ENCODE measurements at places on chromosomes 4 and X.

- DNase-seq: peak; percentile 15
Observed at GRCh38 chrX:154727418-154727817, 23.5 kb downstream of the GAB3 start.

- no peak for DNase-seq
Observed at GRCh38 chr4:72300126-72300525, 268.3 kb downstream of the NPFFR2 start.

DNA sequence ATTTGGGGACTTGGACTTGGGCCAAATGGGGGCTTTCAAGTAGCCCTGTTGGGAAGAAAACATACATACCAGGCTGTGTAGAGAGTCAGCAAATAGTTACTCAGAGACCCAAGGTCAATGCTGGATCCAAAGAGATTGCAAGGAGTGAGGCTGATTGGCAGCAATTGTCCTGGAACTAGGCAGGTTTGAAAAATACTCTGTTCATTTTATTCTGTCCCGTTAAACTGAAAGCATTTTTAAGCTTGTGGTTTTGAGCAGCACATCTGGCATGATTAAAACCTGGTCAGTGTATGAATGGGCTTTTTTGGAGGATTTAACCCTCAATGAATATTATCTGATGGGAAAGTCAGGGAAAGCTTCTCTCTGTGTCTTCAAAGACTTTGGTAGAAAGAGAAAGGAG lies 294.3 kb upstream of the BOD1L1 start:
- peak; percentile 49 for DNase-seq

- DNase-seq: no peak
Observed at GRCh38 chr4:146844761-146845160, 100.9 kb downstream of the TTC29 start.

DNA sequence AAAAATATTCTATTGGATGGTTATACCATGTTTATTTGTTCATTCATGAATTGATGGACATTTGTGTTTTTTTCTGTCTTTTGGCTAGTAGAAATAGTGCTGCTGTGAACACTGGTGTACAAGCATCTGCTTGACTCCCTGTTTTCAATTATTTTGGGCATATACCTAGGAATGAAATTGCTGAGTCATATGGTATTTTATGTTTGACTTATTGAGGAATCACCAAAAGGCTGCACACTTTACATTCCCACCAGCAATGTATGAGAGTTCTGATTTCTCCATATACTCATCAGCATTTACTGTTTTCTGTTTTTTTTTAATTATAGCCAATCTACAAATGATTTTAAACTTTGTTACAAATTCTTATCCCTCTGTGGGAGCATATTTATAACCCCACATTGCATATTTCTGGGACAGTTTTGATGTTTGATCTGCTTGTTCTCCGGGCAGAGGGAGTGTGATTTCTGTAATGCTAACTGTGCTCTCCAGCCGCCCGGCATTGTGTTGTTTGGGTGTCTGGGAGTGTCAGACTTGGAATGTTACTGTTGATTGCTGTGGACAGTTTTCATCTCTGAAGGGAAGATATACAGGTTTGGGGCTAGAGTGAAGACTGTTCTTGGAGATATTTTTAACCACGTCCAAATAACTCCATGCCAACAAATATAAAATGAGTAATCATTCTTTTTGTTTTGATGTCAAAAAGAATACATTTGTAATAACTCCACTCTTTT lies 60.5 kb upstream of the PGRMC2 start:
- DNase-seq: peak; percentile 58

- peak; percentile 23 for DNase-seq
Observed at GRCh38 chrX:111823128-111823527, 52.9 kb upstream of the TRPC5OS start.

GRCh38 chr4:111400741-111401140 lies 744.5 kb upstream of the FAM241A start:
- DNase-seq: peak; percentile 71

DNA sequence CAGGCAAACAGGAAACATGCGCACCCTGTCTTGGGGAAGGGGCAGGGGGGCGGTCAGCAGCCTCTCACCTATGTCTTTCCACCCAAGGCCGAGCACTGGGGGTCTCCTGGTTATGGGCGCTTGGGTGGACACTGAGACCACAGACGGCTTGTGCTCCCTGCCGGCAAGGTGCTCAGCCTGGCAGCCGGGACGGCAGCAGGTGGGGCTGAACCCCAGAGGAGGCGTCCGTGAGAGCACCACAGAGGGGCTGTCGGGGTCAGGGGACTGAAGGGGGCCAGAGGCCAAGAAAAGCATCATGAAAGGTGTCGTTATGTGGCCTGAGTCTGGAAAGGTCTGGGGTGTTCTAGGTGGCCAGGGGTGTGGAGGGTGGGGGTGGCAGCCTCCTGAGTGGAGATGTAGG lies 19.6 kb downstream of the DOK7 start:
- DNase-seq: no peak

DNA sequence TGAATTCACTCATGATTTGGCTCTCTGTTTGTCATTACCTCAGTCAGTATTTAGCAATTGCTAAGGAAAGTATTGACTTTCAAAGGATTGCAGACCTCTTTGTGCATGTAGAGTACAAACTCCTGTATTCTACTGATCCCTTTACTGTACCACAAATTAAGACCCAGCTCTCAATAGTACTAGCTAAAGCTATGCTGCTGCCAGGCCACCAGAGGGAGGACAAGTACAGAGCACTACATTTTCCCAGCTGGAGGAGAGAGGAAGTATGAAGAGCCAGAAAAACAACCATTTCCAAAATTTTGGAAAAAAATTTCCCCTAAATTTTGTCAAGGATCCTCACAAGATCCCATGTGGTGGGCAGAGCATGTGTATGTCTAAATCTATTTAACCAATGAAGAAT lies 175.0 kb upstream of the MTMR8 start:
- DNase-seq: no peak

GRCh38 chrX:129461801-129462456 lies 61.4 kb downstream of the SMARCA1 start:
- no peak for DNase-seq

- DNase-seq: peak; percentile 48
Observed at GRCh38 chr4:46931981-46932380, 22.9 kb upstream of the COX7B2 start.

DNA sequence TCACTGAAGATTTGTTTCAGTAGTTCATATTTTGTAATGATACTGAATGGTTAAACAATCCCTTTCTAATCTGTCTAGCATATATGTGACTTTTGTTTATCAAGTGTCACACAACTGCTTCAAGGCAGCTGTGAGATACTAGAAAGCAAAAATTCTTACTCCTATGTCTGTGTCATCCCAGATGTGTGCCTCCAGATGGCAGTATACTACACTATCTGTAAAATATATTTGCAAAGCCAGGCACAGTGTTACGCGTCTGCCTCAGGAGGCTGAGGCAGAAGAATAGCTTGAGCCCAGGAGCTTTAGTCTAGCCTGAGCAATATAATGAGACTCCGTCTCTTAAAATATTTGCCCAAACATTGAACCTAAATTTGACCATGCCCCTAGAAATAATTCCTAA lies 4.0 kb downstream of the NUDT10 start:
- peak; percentile 43 for DNase-seq

DNA sequence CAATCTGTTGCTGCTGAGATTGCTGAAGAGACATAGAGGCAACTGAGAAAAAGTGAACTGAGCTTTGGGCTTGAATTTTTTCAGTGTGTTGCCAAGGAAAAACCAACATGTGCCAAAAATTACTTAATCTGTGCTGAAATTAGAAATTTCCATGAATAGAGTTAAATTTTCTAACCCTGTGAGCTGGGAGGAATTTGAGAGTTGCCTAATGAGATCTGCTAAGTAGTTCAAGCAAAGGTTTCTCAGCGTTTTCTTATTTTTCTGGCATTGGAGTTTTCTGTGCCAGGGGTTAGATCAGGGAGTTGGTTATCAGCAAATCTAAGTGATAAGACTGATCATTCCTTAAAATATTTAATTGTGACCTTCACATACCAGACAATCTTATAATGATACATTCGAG lies 457.5 kb upstream of the GNPDA2 start:
- no peak for DNase-seq

DNA sequence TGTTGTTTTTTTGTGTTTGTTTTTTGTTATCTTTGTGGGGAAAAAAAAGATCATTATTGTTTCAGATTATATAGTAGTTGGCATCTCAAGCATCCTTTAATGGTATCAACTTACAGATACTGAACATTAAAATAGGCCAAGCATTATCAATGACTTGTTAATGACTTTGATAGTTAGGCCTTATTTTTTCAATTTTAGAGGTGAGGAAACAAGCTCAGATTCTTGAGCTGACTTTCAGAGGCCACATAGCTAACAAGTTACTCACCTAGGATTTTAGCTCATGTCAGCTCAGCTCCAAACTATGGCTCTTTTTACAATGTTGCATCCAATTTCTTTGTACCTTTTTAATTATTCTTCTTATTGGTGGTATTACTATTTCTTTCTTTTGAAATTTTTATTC lies 471 bp upstream of the PLAC8 start:
- DNase-seq: peak; percentile 38

- DNase-seq: peak; percentile 80
Observed at GRCh38 chr4:152094970-152095700, 334.3 kb upstream of the GATB start.

- DNase-seq: peak; percentile 39
Observed at GRCh38 chrX:133741303-133741702, 244.1 kb downstream of the GPC3 start.

GRCh38 chr4:159062381-159062780 lies 40.5 kb upstream of the RAPGEF2 start:
- no peak for DNase-seq

DNA sequence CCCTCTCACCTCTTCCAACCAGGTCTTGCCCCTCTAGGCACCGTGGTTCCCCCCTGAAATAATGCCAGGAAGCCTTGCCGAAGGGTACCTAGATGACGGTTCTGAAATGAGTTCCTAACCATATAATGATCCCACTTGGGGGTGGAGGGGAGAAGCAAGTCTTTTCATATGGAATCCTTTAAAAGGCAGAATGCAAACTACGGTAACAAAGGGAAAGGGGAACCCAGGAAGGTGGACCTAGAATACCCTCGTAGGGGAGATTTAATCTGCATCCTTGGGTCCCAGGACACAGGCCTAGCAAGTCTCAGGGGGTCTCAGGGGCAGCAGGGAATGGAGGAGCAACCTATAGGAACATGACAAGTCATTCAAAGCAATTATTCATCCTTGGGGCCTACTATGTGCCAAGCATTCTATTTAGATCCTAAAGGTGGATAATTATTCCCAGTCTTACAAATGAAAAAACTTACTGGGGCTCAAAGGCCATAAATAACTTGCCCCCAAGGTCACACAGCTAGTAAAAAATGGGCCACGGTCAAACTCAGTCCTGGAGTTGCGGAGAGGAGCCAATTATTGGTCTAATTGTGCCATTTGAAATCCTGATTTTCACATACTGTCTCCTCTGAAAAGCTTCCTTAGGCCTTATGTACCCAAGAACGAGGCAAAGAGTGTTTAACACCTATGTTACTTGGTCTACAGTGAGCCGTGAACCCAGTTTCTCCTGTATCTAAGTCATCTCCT lies 8.8 kb downstream of the BCOR start:
- DNase-seq: no peak

DNA sequence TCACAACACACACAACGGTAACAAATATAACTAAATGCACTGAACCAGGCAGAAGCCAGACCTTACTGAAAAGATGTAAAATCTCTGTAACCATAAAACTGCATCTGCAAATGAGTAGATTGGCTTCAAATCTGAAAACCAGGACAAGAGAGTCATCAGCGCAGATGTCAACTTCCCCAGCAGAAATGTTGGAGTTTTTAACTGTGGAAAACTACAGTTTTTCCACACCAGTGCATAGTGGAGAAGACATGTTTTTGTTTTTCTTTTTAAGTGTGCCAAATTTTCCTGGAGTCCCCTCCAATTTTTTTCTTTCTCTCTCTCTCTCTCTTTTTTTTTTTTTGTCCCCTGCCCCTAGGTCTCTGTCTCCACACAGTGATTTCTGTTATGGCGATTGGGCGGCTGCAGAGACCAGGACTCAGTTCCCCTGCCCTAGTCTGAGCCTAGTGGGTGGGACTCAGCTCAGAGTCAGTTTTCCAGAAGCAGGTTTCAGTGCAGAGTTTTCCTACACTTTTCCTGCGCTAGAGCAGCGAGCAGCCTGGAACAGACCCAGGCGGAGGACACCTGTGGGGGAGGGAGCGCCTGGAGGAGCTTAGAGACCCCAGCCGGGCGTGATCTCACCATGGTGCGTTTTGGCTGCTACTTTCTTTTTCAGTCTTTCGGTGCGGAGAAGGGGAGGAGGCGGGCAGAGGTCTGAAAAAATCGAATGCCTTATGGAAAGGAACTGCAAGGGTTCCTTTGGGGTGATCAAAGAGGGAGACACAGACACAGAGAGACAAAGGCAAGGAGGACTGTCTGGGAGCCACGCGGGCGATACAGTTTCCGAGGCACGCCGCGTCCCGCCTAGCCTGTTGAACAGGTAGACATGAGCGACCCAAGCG lies at the start of gene GUCY1A1:
Gene GUCY1A1 (plus strand): TSS at position 505 of the 878 bp plus-strand sequence. CDS start 30,020 bp downstream, outside the sequence.
- DNase-seq: no peak

DNA sequence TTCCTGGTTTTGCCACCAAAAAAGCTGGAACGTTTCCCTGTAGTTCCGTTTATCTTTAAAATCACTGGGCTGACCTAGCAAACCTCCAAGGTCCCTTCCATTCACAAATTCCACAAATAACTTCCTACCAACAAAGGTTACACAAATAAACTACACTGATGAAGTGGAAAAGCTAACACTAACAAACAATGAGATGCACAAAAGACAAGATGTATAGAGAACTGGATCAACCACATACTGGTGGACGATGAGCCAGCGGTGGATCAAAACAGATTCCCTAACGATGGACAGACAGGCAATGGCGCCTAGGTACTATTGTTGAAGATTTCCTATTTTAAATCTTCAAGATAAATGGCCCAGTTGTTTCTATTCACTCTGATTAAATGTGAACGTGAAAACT lies 15.5 kb downstream of the AFAP1 start:
- no peak for DNase-seq

- DNase-seq: no peak
Observed at GRCh38 chr4:107212565-107212964, 176.5 kb upstream of the DKK2 start.

- no peak for DNase-seq
Observed at GRCh38 chr4:88109123-88109881, 49.1 kb downstream of the ABCG2 start.

DNA sequence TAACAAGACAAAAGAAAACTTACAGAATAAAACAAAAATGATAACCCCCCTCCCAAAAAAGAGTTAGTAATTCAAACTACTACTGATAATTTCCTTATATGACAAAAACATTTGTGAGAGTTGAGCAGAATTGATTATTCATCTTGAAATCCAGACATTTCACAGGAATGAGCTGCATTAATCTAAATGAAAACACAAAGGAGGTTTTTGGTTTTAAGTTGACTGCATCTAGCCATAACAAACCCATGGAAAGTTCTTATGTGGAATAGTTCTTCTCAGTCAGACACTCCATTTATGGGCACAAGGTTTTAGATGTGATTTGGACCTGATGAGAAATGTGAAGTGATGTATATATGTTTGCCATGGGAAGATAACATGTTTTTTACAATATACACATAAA lies 95.4 kb downstream of the VCX2 start:
- peak; percentile 83 for DNase-seq

DNA sequence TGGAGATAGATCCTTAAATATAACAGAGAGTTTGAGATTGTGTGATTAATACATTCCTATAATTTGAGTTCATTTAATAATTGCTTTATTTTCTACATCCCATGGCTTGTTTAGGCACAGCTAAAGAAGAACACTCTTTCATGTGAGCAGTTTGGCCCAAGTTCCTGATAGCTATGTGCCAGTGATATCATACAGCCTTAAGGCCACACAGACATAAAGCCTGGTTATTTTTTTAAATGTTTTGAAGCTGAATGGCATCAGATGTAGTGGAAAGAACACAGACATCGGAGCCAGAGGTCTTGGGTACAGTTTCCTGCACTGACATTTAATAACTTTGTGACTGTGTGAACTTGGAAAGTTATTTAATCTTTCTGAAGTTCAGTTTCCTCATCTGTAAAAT lies 7.0 kb upstream of the NDNF start:
- DNase-seq: no peak
